ENCODE measurements at places on chromosomes 5 and 9.

- DNase-seq, result no peak
These were observed 176.6 kb downstream of the ARHGAP26 start for GRCh38 chr5:142946547-142947426.

GRCh38 chr5:142117579-142118151 lies 9.1 kb downstream of the NDFIP1 start:
- no peak for DNase-seq

GRCh38 chr5:54178207-54178606 lies 132.2 kb downstream of the ARL15 start:
- DNase-seq, result no peak

GRCh38 chr5:159345336-159345735 lies 15.0 kb upstream of the IL12B start:
- no peak for DNase-seq

GRCh38 chr9:34576597-34577399 lies 12.7 kb downstream of the CNTFR start:
- DNase-seq, result no peak

- no peak for DNase-seq
These were observed 177.6 kb downstream of the DEPDC1B start for GRCh38 chr5:60522292-60522905.

- DNase-seq, result no peak
These were observed 1.5 kb downstream of the C9orf40 start for GRCh38 chr9:74951107-74951720.

GRCh38 chr9:21969951-21970799 lies 24.0 kb downstream of the CDKN2A start:
- DNase-seq, result no peak

DNA sequence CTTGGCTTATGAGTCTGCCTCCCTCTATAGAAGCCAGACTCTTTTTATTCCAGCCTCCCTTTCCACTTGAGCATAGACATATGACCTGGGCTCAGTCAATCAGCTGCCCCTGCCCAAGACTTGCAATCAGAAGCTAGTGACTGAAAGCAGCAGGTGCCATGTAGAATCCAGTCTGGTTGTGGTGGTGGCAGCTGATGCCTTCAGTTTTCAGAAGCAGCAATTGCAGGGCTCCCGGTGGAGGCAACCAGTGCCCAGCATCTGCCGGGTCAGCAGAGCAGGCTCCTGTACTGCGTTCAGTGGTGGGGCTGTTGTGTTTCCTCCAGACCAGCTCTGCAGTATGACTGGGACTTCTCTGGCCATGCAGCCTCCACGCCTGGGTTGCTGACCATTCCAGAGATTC lies 53.9 kb upstream of the PALM2AKAP2 start:
- DNase-seq, result no peak

DNA sequence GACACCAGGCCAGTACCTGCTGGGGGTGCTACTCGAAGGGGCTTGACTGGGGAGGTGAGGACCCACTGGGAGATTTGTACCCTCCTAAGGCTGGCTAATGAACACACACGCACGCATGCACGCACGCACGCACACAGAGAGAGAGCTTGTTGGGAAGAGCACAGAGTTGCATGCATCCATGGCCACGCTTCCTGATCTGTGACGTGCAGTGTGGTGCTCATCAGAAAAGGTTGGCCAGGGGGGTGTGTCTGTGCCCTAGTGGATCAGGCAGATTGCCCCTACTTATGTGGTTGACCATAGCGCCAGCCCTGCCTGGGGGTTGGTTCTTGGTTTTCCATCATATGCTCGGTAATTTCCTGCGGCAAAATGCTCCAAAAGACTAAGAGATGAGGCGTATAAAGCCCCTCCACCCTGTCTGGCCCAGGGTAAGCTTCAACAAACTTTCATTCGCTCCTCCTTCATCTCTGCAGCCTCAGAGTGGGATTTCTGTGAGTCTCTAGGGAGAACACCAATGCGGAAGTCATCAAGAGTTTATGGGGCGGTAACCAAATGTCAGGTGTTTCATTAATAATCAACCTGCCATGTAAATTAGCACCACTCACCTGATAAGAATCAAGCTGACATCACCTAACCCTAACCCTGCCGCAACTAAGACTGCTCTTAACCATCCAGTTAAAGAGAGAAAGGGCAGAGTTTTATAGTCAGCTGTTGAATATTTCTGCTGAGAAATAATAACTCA lies 8.0 kb upstream of the GFI1B start:
- DNase-seq, result no peak
